Mesothelial cell of epicardium (in vitro differentiated cells): ENCODE measurements at places on chromosomes 6 and 20. TPM values are rescaled to one million over a fixed set of nuclear protein-coding genes. Genes with fewer than 3 reads are reported as not detected.

- peaks cover 26% of the 10 kb centered on the region for H3K27me3 ChIP-seq
- H3K36me3 ChIP-seq, result no peaks in the 10 kb centered on the region
- H3K27ac ChIP-seq, result no peak overlapping the region
- no peaks in the 10 kb centered on the region for H3K4me1 ChIP-seq
- DNase-seq, result no peak
Measured at GRCh38 chr20:44074252-44075151, 112.5 kb downstream of the JPH2 start.

The PRICKLE4 gene
- total RNA-seq, result 4.5 to 8.1 TPM (median 6.6 TPM) in 3 replicates

DNA sequence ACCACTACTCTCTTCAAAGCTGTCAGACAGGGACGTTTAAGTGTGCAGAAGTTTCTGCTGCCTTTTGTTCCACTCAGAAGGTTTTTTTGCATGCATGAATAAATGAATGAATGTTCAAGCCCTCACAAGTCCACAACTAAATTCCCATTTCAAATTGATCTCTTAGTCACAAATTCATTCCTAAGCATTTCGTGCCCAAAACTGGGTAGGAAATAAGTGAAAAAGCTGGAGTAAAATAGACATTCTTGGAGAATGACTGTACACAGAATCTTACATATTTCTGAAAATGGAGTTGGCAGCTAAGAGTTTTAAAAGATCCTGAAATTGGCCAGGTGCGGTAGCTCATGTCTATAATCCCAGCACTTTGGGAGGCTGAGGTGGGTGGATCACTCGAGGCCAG is 117.6 kb downstream of the PERP start:
- H3K4me1 ChIP-seq, result no peaks in the 10 kb centered on the region
- DNase-seq, result no peak
- no peak overlapping the region for H3K27ac ChIP-seq
- H3K27me3 ChIP-seq, result no peaks in the 10 kb centered on the region
- H3K36me3 ChIP-seq, result peaks cover 4% of the 10 kb centered on the region

DNA sequence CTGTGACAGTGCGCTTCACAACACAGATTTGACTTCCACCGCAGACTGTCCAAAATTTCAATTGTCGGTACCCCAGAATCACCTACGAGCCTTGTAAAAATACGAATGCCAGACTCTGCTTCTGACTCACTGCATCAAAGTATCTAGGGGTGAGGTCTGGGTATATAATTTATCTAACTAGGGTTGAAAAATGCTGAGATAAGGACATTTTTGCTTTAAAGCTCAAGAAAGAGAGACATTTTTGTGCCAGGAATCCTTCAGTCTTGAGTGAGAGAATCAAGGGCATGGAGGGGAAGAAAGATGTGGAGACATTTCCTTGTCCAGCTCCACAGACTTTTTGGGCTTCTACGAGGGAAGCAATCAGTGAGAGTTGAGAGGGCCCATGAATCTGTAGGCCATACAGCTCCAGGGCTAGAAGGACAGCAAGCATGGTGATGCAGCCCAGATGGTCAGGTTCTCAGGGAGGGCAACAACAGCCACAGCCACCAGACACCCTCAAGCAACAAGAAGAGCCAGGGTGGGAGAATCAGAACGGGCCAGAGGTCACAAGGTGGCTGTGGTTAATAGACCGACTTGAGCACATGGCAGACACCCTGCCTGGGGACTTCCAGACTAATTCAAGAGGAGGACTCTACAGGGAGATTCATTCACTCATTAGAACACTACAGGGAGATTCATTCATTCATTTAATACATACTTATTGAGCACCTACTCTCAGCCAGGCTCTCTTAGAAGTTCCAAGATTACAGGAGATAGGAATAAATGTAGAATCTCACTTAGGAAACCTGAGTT is 211.1 kb upstream of the PRDM1 start:
- H3K4me3 ChIP-seq, result no peak overlapping the region
- no peaks in the 10 kb centered on the region for H3K36me3 ChIP-seq
- peaks cover 14% of the 10 kb centered on the region for H3K27me3 ChIP-seq
- no peak for DNase-seq
- H3K27ac ChIP-seq, result no peak overlapping the region

- no peak for DNase-seq
- H3K27ac ChIP-seq, result no peak overlapping the region
Measured at GRCh38 chr6:166257911-166258318, 50.3 kb downstream of the PRR18 start.

GRCh38 chr6:42482174-42482573 is 30.4 kb upstream of the TRERF1 start:
- H3K4me3 ChIP-seq, result peak overlapping the region; percentile 22
- peaks cover 35% of the 10 kb centered on the region for H3K4me1 ChIP-seq
- H3K27me3 ChIP-seq, result no peaks in the 10 kb centered on the region
- peak overlapping the region; percentile 95 for H3K27ac ChIP-seq
- DNase-seq, result no peak

- H3K27me3 ChIP-seq, result no peaks in the 10 kb centered on the region
- no peak overlapping the region for H3K4me3 ChIP-seq
- H3K4me1 ChIP-seq, result peaks cover 3% of the 10 kb centered on the region
- H3K36me3 ChIP-seq, result no peaks in the 10 kb centered on the region
- no peak overlapping the region for H3K27ac ChIP-seq
- DNase-seq, result no peak
Measured at GRCh38 chr6:84017709-84018452, 15.7 kb upstream of the MRAP2 start.

- no peaks in the 10 kb centered on the region for H3K4me1 ChIP-seq
- no peak for DNase-seq
- H3K27ac ChIP-seq, result no peak overlapping the region
- H3K4me3 ChIP-seq, result no peak overlapping the region
- no peaks in the 10 kb centered on the region for H3K36me3 ChIP-seq
- peaks cover 11% of the 10 kb centered on the region for H3K27me3 ChIP-seq
Measured at GRCh38 chr20:24257171-24257570, 212.3 kb upstream of the SYNDIG1 start.

GRCh38 chr6:117817499-117817898 is 89.6 kb upstream of the SLC35F1 start:
- no peaks in the 10 kb centered on the region for H3K4me1 ChIP-seq
- DNase-seq, result no peak
- H3K27me3 ChIP-seq, result peaks cover 12% of the 10 kb centered on the region
- H3K4me3 ChIP-seq, result no peak overlapping the region
- no peak overlapping the region for H3K27ac ChIP-seq

The MTRF1L gene
- 14.8 to 17.0 TPM (median 16.5 TPM) in 3 replicates for total RNA-seq

DNA sequence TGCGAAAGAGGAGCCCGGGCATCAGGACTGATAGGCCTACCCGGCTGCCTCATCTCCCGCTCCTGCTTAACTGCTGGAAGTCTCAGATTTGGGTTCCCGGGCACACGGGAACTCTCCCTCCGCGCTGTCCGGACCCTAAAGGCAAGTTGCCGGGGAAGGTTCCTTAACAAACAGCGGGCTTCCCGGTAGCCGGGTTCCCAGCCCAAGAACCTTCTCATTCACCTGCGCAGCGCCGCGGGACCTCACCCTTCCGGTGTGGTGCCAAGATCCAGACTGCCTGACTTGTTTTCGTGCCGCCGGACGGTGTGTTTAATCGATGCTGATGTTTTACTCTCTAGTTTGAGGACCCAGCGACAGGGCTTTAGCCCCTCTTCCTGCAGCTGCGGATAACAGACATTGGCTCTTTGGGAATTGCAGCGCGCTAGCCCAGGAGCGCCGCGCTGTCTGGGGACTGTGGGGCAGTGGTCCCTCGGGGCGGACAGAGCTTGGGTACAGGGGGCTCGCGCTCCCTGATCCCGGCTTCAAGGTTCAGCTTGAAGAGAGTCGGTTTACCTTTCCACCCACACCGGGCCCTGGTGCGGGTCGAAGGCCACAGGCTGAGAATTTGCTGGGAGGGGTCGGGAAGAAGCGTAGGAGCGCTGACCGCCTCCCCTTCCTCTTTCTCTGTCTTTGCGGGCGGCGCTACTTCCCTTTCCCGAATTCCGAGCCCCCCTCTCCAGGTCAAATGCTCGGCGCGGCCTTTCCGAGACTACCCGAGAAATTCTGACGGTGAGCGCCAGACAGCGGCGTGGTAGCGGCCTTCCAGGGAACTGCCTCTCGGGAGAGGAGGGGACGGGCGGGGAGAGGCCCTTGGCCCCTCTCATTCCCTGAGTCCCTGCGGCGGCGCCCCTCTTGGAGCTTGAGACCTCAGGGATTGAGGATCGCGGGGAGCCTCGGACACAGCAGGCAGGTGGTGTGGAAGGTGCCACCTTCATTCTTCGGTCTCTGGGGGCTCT is 17.2 kb downstream of the ABT1 start:
- H3K27ac ChIP-seq, result no peak overlapping the region
- DNase-seq, result no peak
- H3K4me1 ChIP-seq, result peaks cover 15% of the 10 kb centered on the region
- peaks cover 2% of the 10 kb centered on the region for H3K36me3 ChIP-seq
- H3K4me3 ChIP-seq, result peak overlapping the region; percentile 83

DNA sequence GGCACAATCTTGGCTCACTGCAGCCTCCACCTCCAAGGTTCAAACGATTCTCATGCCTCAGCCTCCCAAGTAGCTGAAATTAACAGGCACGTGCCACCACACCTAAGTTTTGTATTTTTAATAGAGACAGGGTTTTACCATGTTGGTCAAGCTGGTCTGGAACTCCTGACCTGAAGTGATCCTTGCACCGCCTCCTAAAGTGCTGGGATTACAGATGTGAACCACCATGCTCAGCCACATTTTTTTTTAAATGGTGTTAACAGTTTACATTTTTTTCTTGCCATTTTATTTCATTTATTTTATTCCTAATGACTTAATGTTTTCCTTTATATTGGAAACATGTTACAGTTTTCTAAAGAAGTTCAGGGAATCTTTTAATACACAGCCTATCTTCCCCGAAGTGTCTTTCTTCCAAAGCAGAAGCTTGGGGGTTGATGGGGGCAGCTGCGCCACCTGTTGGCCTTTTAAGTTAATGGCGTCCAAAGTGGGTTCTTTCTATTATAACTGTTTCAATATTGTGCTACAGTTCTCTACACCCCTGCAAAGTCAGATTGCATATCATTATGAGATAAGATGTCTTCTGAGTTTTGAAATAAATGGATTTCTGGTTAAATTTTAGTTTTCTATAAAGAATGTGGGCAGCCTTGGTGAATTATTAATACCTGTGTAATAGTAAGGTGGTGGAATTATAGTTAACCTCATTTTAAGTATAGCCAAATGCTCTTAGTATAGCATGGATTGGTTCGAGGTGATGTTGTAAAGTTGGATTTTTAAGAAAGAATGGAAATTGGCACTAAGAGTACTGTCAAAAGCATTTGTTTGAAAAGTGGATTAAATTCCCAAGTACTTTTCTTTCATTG is 42.0 kb upstream of the PLCG1 start:
- peak overlapping the region; percentile 43 for H3K27ac ChIP-seq
- H3K27me3 ChIP-seq, result no peaks in the 10 kb centered on the region
- no peaks in the 10 kb centered on the region for H3K4me1 ChIP-seq
- DNase-seq, result peak; percentile 31
- H3K36me3 ChIP-seq, result peaks cover 45% of the 10 kb centered on the region

DNA sequence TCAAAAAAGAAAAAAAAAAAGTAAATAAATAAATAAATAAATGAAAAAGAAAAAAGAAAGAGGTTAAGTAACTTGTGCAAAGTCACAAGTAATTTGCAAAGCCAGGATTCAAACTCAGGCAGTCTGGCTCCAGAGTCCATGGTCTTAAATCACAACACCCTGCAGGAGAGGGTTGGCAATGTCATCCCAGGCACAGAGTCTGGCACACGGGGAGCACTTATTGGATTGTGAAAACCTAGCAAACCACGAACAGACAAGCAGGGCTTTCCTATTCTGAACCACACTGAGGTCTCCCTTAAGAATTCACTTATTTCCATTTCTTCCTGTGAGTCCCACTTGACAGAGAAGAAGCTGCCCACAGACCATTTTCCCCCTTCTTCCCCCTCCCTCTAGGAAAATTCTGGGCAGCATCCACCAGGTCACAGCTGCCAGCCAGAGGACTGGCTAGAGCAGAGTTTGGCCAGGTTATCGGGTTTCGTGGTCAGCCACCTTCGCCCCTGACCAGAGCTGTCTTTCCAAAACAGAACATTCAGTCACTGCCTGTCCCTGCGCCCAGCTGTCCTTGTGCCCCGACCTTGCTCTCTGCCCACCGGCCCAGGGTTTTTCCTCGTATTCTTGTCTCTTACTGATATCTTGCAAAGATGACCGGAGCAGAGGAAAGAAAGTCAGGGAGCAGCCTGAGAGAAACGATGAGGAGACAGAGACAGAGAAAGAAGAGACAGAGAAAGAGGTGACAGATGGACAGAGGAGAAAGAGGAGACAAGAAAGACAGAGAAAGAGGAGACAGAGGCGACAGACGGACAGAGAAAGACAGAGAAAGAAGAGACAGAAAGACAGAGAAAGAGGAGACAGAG is 106.4 kb upstream of the PTPN1 start:
- no peak overlapping the region for H3K4me3 ChIP-seq
- H3K4me1 ChIP-seq, result peaks cover 10% of the 10 kb centered on the region
- DNase-seq, result no peak
- H3K27me3 ChIP-seq, result peaks cover 1% of the 10 kb centered on the region
- no peak overlapping the region for H3K27ac ChIP-seq

DNA sequence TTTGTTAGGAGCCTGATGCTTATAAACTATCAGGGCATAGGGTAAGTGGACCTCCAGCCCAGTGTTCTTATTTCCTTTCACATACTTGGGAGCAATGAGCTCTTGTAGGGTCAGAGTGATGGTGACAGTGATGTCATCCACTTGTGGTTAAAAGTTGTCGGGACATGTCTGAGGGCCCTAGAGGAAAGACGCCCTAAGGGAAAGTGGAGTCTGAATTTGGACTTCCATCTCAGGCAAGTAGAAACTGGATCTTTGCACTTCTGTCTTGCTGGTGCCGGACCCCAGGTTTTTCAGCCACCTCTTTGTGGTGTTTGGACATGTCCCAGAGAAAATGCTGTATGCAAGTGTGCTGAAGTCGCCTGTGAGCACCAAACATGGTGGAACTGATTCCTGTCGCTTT is 900.5 kb downstream of the C6orf118 start:
- H3K4me3 ChIP-seq, result no peak overlapping the region
- no peak overlapping the region for H3K27ac ChIP-seq
- H3K36me3 ChIP-seq, result no peaks in the 10 kb centered on the region
- no peaks in the 10 kb centered on the region for H3K4me1 ChIP-seq
- no peaks in the 10 kb centered on the region for H3K27me3 ChIP-seq

DNA sequence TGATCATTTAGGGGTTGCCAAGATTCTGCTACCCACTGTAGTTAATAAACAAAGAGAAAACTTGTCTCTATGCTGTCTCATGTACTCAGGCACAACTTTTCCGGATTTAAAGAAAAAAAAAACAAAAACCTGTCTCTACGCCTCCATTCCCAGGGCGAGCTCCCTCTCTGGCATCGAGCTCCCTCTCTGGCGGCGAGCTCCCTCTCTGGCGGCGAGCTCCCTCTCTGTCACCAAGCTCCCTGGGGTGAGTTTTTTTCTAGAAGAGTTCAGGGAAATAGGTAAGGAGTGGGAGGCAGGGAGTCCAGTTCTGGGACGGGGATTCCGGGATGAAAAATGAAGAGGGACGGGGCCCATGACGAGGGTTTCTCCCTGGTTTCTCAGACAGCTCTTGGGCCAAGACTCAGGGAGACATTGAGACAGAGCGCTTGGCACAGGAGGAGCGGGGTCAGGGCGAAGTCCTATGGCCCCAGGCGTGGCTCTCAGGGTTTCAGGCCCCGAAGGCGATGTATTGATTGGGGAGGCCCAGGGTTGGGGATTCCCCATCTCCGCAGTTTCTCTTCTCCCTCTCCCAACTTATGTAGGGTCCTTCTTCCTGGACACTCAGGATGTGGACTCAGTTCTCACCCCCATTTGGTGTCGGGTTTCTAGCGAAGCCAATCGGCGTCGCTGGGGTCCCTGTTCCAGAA is 16.5 kb upstream of the HLA-A start:
- no peak for DNase-seq
- no peak overlapping the region for H3K27ac ChIP-seq
- no peaks in the 10 kb centered on the region for H3K36me3 ChIP-seq
- H3K4me1 ChIP-seq, result no peaks in the 10 kb centered on the region
- H3K4me3 ChIP-seq, result no peak overlapping the region
- peaks cover 19% of the 10 kb centered on the region for H3K27me3 ChIP-seq

The BPIFB4 gene
- total RNA-seq, result not detected in 3 replicates
